Cortex of kidney (tissue), 1 donor: ENCODE measurements at places on chromosomes 5 and 9.

- no peak for DNase-seq
Observed at GRCh38 chr9:129185991-129186390, 7.9 kb upstream of the IER5L start.

DNA sequence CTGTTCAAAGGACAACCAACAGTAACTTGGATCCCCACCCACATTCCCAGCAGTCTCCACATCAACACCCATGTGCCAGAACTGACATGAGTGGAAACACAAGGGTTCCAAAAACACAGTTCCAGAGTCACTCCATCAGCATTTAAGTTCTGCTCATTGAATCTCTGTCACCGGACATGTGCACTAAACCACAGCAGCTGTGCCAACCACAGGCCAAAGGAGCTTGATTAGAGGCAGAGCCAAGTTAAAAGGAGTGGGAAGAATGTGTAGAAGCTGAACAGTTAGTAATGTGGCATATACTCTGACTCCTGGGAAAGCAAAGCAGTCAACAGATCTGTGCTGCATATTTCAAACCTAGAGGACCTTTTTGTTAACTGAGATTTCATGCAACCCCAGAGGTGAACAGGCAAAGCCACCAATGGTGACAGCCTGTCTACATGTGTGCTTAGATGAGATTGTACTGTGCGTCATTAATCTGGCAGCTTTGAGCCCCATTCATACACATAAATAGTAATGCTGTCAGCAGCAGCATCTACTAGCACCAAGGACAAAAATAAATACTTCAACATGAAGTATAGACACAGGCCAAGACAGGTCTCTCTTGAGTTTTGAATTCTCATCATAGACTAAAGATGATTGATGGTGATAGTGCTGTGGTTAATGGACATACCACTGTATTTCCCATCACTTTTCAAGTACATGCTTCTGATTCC lies 16.4 kb upstream of the FST start:
- DNase-seq: no peak

DNA sequence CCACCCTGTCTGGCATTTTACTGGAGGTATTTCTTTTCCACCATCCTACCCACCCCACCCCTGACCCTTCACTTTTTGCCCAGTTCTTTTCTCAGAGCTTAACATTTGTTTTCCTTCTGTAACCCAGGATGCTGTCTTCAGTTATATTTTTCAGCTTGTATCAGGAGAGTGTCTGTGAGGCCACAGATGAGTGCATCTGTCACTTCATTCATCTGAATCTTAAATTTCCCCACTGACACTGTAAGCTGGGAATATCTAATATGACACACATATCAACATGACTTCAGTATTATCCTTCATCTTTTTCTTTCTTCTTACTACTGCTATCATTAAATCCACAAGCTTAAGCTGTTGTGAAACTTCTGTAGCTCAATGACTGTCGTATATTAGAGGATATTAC lies 4.9 kb downstream of the MARCHF3 start:
- DNase-seq: no peak

DNA sequence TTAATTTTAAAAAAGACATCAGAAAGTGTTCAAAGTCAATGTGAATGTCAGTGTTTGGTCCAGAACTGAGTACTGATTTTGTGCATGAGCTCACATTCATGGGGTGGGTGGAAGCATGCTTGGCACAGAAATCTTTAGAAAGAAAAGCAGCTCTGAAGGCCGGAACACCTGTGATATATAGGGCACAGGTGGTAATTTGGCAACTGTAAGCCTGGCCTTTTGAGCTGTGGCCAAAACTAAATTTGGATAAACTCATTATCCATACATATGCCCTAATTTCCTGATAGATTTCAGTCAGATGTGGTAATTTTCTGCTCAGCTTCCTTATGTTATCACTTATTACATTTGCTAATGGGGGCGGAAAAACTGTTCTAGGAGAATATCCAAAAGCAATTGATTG lies 211.4 kb downstream of the HCN1 start:
- DNase-seq: no peak

- DNase-seq: no peak
Observed at GRCh38 chr5:171612749-171613148, 172.9 kb upstream of the SMIM23 start.

GRCh38 chr5:83492331-83492730 lies 20.8 kb downstream of the VCAN start:
- DNase-seq: no peak

- DNase-seq: no peak
Observed at GRCh38 chr5:115939059-115939458, 23.2 kb upstream of the LVRN start.

DNA sequence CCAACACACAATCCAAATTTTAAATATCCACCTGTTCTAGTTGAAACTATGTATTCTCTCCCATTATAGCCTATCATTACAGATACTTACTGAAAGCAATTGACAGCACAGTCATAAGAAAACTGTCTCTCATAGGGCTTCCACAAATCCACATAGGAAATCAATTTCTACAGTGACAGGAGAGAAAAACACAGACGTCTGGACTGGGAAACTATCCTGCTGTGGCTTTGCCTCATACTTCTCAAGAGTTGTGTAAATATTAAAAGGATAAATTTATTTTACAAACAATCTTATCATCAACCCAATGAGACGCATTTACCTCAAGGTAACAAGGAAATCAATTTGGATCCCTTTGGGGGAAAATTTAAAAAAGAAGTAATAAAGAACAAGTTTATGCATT lies 517.5 kb downstream of the EFNA5 start:
- DNase-seq: no peak

DNA sequence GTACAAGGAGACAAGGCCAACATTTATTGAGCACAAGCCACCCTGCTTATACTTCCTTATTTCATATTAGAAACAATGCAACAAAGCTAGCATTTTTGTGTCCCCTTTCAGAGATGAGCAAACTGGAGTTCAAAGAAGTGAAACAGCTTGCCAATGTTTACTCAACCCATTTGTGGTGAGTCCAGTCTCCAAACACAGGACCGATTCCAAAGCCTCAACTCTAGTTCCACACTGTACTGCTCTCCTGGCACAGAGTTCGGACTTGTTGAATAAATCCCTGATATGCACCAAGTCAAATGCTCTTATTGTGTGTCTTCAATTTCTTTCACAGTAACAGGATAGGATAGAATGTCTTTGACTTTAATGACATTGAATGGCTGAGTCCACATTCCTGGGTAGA lies 604.8 kb upstream of the BRINP1 start:
- DNase-seq: no peak

- no peak for DNase-seq
Observed at GRCh38 chr5:75199946-75200345, 36.7 kb downstream of the ANKRD31 start.

DNA sequence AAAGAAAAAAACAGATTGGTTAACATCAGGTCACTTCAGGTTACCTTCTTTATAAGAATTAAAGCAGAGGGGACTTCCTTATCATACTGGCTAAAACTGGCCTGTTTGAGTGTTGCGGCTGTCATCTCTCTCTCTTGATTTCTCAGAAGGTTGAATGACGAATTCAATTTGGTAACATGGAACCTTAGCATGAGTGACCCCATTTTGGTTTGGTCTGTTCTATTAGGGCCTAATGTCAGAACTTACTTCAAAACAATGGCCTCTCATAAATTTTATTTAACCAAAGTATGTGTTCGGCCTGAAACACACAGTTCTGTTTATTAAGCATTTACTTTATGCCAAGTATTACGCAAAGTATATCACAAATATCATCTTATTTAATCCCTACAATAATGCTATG lies 147.5 kb downstream of the CAAP1 start:
- no peak for DNase-seq

DNA sequence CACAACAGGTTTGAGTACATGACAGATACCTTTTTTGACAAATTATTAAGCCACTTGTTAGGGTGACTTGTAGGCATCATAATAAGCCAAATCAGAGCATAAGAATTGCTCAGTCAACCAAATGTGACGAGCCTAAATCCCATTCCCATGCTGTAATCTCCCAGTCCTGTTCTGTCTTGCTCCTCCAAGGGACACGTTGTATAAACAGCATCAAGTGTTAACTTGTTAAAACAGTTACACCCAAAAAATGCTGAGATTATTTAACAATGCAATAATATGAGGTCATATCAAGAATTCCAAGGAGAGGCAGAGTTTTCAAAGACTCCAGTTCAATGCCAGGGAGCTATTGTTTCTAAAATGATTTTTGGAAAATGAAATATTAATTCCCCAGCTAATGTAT lies 76.2 kb downstream of the SH3TC2 start:
- no peak for DNase-seq

DNA sequence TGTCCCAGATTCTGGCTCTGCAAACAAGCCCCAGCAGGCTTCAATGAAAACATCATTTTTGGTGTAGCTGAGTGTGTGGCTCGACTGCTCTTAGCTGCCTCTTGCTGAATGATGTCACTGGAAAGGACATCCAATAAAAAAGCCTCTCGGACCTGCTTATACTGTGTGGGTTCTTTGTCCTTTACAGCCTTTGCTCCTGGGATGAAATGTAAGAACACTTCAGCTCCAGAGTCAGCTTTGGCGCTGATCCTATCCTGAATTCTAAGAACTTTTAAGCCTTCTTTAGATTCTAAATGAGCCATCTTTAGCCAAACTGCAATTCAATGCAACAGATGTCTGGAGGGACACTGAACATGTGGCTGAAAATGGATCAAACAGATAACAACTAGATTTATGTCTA lies 404.6 kb upstream of the C9orf72 start:
- DNase-seq: no peak

DNA sequence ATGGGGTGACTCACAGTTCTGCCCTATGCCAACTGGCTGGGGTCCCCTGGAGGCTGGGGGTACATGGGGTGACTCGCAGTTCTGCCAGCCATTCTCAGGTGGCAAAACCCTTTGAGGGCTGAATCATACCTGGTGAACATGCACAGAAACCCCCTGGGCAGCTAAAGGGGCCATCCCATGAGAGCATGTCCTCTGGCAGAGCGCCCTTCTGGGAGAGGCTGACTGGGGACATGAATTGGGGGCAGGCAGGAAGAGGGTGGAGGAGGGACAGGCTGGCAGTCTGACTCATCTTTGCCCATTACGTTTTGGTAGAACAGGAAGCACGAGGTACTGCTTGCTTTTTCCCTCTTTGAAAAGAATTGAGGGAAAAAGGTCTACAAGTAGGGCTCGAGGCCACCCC lies 16.7 kb downstream of the TRAF1 start:
- no peak for DNase-seq

DNA sequence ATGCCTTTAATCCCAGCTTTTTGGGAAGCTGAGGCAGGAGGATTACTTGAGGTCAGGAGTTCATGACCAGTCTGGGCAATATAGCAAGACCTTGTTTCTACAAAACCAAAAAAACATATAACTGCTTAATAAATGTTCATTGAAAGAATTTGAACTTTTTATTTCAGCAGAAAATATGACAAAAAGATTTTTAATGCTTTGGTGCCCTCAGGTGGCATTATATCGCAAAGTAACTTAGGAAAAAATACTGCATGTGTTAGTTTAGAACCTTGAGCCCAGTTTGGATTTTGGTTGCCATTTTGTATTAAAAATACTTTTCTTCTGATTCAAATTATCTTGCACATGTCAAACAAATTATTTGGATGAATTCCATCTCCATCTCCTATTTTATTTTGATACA lies 103.2 kb downstream of the GPBP1 start:
- no peak for DNase-seq
